ENCODE measurements at places on chromosomes 2 and 18.

- no peak for DNase-seq
Measured at GRCh38 chr2:150280231-150280630, 207.2 kb downstream of the RND3 start.

DNA sequence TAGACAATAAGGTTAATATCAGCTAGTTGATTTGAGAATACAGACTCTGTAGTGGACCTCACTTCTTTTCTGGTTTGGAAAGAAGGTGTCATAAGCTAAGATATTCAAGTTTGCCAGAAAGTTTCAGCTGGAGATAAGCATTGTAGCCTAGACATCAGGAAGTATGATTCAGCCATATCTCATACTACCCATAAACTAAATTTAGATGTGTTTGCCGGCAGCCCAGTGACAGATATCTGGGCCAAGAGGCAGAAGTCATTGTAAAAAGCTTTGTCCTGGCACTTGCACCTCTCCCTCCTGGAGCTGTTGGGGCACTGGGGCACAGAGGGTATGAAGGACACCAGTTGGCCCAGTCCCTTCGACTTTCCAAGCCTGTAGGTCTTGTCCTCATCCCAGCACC is 128.0 kb downstream of the EPHA4 start:
- peak; percentile 77 for DNase-seq

GRCh38 chr18:73663581-73663980 is 484.1 kb downstream of the FBXO15 start:
- peak; percentile 91 for DNase-seq

GRCh38 chr18:75249672-75250470 is 39.3 kb downstream of the TSHZ1 start:
- no peak for DNase-seq

DNA sequence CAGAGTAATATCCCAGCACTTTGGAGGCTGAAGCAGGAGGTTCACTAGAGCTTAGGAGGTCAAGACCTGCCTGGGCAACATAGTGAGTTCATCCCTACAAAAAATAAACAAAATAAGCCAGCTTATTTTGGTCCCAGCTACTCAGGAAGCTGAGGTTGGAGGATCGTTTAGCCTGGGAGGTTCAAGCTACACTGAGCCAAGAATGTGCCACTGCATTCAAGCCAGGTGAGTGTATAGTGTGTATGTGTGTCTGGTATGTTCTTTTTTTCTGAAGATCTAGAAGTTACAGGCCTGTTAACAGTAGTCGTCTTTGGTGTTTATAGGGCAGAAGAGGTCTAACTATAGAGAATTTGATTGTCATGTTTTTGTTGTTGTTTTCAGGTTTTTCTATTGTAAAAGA is 40.2 kb downstream of the ZC3H15 start:
- no peak for DNase-seq

DNA sequence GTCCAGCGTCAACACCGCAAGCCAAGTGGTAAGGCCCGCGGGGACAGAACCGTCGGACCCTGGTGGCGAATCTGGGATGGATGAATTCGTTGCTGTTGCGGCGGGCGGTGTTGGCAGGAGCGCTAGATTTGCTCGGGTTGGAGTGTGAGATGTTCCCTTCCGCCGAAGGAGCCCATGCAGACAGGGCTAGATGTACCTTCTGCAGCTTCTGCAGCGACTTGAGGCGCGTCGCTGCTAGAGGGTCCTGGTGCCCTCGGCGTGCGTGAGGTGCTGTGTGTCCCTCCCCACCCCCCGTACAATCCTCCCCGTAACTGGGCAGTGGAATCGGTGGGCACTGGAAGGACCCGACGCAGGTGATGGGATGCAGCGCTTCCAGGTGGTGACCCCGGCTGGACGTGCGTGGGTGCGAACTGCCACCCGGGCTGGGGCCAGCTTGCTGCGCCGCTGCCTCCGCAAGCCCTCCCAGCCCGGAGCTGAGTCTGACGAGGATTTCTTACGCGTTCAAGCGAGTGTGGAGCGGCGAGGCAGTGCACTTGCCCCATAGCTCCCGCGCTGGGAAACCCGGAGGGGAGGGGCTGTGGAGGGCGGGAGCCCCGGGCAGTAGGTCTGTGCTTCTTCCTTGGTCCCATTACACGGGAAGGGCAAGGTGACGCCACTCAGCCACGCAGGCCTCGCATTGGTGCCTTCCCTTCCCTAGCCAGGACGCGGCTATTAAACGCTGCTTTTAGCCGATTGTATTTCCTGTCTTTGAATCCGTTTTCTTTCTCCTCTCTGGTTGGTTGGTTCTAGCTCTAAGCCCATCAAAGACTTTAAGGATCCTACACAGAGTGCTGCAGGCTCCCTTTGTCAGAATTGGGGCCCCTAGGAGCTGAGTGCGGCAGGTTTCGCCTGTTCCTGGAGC is 34.2 kb downstream of the CHRNA1 start:
- DNase-seq = no peak
